Endodermal cell (in vitro differentiated cells): ENCODE measurements at places on chromosomes 16 and 17.

GRCh38 chr16:23182679-23183542 is at the start of gene SCNN1G:
Gene SCNN1G, plus strand, starts transcription at chr16:23182745. Its CDS starts 3,527 bp downstream, at chr16:23186272.
- DNase-seq, result peak; percentile 62

GRCh38 chr16:50694206-50694605 is 800 bp downstream of the NOD2 start:
- peak; percentile 21 for DNase-seq

GRCh38 chr16:84879569-84880487 is 60.0 kb downstream of the CRISPLD2 start:
- no peak for DNase-seq

- peak; percentile 94 for DNase-seq
Observed at GRCh38 chr16:88639231-88640038, 1.1 kb downstream of the IL17C start.

DNA sequence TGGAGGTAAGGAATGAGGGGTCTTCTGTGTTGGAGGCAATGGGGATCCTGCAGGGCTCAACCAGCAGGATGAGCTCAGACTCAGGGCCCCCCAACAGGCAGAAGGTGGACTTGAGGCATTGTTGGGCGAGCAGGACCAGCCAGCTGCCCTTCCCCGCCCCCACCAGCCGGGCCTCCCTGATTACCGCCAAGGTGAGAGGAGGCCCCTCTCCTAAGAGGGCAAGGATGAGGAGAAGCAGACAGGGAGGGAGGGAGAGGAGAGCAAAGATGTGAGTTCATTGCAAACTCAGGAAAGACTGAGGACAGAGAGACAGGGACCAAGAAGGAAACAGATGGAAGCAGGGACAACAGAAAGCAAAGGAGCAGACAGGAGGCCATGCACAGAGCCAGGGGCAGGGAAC is 272.8 kb upstream of the XYLT1 start:
- DNase-seq, result peak; percentile 59

GRCh38 chr17:58176200-58176599 is 9.4 kb downstream of the OR4D2 start:
- DNase-seq, result no peak

- DNase-seq, result no peak
Observed at GRCh38 chr16:10130538-10130937, 51.7 kb downstream of the GRIN2A start.

- DNase-seq, result peak; percentile 79
Observed at GRCh38 chr16:84278968-84279367, 15.7 kb upstream of the WFDC1 start.

DNA sequence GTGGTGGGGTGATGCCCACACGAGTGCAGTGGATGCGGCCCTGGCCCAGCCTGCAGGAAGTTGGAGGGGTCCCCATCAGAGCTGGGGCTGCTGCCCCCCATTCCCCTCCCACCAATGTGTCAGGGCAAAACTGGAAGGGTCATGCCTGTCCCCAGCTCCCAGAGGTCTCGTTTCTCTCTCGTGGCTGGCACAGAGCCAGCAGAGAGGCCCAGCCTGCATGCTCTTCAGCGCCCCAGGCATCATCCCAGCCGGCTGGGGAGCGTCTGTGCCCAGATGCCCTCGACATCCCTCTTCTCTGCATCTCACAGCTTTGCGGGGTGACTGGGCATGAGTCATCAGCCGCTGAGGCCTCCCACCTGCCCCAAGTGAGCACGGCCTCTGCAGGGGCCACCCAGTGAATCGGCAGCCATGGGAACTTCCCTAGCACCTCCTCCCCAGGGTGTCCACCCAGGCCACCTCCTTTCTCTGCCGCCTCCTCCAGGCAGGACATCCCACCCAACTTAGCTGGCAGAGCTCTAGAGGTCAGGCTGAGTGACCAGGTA is 9.8 kb upstream of the CSNK1D start:
- DNase-seq, result no peak

DNA sequence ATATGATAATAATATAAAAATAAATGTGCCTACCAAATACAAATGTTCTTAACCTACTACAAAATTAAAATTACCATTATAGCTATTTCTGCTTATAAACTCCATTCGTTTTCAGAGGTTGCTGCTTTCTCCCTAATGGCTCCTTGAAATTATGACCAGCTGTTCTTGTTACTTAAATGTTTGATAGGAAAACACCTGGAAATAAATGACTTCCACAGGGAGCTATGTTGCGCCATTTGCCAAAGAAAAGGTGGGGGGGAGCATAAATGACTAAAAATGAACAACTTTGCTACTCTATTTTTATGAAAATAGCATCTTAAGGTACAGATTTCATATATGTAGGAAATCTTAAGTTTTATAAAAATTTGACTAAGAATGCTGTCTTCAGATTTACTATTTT is 157.5 kb upstream of the MON1B start:
- no peak for DNase-seq

- no peak for DNase-seq
Observed at GRCh38 chr17:67203818-67204217, 41.2 kb downstream of the HELZ start.
